Activated naive CD4-positive, alpha-beta T cell treated with anti-CD3 and anti-CD28 coated beads for 36 hours (primary cell): ENCODE measurements at places on chromosomes 3 and 15.

DNA sequence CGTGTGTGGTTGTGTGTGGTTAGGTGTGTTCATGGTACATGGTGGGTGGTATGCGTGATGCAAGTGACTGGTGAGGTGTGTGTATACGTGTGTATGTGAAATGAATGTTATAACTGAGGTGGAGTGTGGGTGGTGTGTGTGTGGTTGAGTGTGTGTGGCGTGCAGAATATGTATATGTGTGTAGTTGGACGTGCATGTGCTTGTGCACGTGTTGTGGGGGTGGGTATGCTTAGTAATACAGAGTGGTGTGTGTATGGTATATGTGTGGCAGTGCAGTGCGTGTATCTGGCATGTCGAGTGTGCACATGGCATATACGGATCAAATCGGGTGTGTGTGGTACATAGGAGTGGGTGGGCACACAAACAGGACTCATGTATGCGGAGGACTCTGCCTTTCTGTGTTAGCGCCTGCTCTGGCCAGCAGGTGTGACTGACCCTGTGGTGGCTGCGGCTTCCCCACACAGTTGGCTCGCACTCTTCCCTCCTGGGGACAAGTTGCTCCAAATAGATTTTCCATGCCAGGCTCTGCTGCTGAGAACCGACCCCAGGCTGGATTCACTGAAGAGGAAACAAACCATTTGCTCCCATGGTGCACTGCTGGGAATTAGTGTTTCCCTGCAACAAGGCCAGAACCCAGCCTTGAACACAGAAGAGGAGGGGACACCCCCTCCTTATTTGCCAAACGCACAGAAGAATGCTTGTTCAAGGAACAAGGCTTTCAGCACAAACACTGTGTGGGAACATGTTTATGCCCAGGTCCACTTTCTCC is 1.2 kb upstream of the C3orf70 start:
- H3K36me3 ChIP-seq, result no peaks in the 10 kb centered on the region
- DNase-seq, result no peak
- H3K4me3 ChIP-seq, result no peak overlapping the region
- H3K27me3 ChIP-seq, result peaks cover 33% of the 10 kb centered on the region
- peaks cover 4% of the 10 kb centered on the region for H3K4me1 ChIP-seq

DNA sequence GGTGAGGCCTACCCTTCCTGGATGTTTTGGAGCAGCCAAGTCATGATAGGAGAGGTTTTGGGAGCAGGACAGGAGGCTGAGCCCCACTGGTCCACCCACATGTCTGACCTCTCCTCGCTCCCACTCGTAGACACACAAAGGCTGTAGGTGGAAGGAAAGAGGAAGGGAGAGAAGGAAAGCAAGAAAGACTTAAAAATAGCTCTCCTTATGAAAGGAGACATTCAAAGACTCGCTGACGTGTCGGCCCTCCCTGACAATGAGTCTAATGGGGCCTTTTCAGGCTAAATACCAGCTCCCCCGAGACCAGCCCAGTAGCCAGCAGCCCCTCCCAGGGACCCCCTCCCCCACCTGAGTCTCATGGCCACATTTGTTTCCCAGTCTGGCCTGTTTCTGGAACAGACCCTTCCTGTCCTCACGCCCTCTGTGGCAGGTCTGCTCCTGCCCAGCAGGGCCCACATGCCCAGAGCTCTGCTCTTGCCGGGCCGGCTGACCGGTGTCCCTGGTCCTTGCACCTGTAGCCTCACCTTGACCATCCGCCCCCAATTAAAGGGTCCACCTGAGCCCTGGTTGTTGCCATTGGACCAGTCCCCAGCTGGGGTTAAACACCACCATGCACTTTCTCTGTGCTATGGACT is 49.3 kb downstream of the FGD5 start:
- no peaks in the 10 kb centered on the region for H3K36me3 ChIP-seq
- DNase-seq, result no peak
- H3K4me1 ChIP-seq, result no peaks in the 10 kb centered on the region
- H3K27me3 ChIP-seq, result no peaks in the 10 kb centered on the region
- no peak overlapping the region for H3K4me3 ChIP-seq

DNA sequence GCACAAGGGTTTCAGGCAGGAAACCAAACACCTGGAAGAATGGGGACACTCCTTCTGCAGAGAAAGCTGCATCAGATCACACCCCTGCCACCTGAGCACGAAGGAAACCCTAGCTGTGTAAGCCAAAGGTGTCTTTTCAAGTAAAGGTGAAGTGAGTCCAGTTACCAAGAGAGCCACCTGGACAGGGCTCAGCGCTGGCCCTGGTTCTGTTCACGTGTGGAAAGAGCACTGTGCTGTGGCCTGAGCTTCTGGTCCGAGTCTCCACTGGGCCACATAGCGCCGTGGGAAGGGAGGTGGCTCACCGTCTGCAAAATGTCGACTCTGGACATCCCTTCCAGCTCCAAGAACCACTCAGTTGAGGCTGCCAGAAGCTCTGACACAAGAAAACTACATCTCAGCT is 151.1 kb downstream of the ADAMTS17 start:
- H3K27ac ChIP-seq, result no peak overlapping the region
- H3K4me1 ChIP-seq, result no peaks in the 10 kb centered on the region
- no peak overlapping the region for H3K4me3 ChIP-seq
- H3K27me3 ChIP-seq, result no peaks in the 10 kb centered on the region
- H3K36me3 ChIP-seq, result peaks cover 1% of the 10 kb centered on the region

DNA sequence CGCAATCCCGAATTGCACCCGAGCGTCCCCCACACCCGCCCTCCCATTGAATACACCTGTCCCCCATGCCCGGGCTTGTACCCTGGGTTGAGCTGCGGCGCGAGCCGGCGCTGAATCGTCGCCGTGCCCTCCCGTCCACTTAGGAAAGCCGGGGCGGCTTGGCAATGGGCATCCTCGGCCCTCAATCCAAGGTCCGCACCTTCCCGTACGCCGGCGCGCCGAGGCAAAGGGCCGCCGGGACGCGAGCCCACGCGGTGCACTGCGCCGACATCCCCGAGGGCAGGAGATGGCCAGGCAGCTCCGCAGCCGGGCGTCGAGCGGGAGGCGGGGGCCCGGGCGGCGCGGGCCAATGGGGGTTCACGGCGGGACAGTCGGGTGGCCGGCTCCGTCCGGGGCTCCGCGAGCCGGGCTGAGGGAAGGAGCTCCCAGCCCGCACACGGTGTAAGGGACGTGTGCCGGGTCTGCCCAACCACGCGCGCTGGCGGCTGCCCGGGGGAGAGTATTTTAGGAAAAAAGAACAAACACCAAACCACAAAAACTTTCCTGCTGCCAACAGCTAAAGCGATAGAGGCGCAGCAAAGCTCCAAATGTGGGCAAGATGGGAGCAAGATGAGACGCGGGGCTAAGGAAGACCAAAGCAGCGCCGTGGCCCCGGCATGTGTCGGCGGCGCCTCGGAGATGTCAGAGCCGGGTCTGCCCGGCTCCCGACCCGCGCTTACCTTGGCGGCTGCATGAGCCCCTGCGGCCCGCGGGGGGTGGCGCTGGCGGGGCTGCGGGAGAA is 621 bp downstream of the RGMA start:
- H3K4me3 ChIP-seq, result peak overlapping the region; percentile 70
- peaks cover 53% of the 10 kb centered on the region for H3K27me3 ChIP-seq
- peak; percentile 8 for DNase-seq

DNA sequence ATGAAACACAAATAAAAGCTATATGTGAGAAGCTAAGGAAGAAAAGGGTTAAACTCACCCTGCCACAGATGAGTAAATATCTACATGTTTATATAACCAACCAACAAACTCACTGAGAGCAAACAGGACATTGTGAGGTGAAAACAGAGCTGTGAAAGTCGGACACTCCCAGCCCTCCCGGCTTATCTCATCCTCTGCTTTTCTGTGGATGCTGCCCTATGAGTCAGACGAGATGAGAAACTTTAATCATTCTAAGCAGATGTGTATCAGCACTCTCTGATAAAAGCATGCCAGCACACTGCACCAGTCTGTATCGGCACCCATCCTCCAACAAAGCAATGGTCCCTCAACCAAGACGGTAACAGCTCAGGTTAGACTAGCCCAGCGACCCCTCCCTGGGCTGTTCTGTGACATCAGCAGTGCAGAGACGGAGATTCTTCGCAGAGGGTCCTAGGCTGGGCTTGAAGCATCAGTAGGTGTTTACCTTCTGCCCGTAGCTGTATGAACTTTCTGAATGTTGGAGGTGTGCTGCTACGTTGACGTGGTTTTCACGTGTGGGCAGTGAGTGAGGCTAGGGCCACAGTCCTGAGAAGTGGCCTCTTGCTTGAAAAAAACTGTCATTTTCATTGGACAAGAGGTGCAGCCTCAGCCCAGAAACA is 119.8 kb upstream of the ALDH1A3 start:
- no peak overlapping the region for H3K4me3 ChIP-seq
- DNase-seq, result no peak
- no peaks in the 10 kb centered on the region for H3K36me3 ChIP-seq
- H3K27me3 ChIP-seq, result peaks cover 23% of the 10 kb centered on the region

DNA sequence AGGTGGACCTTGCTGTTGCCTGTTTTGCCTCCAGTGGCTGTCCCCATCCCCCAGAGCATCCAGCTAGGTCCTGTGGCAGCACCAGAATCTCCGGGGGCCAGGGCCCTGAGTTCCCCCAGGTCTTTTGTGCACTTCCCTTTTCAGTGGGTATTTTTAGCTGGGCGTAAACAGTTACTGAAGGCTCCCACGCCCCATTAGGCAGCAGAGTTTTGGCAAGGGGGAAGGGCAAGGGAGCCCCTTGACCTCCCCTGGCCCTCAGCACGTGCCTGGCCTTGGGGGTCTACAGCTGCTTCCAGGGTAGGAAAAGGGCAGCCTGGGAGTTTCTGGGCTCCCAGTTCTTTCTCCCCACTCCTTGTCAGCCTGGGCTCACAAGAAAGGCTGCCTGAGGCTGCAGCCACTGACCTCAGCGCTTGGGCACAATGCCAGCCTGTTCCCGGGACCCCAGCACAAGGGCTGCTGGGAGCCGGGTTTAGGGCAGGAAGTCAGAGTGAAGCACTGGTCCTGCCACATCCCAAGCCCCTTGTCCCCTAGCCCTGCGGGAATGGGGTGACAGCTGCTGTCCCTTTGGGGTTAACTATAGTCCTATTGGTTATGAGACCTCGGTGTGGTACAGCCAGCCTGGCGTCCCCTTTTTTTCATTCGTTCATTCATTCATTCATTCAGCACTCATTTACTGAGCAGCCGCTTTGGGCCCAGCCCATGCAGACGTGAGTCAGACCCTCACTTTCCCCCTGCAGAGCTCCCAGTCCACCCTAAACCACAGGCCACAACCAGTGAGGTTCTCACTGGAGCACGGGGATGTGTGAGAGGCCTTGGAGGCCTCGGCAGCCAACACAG is 8.4 kb downstream of the CSK start:
- H3K36me3 ChIP-seq, result peaks cover 51% of the 10 kb centered on the region
- H3K27me3 ChIP-seq, result no peaks in the 10 kb centered on the region
- H3K27ac ChIP-seq, result peak overlapping the region; percentile 99
- H3K4me1 ChIP-seq, result peaks cover 79% of the 10 kb centered on the region

- H3K4me3 ChIP-seq, result no peak overlapping the region
- H3K27ac ChIP-seq, result no peak overlapping the region
Observed at GRCh38 chr3:14370720-14371572, 31.5 kb upstream of the SLC6A6 start.

DNA sequence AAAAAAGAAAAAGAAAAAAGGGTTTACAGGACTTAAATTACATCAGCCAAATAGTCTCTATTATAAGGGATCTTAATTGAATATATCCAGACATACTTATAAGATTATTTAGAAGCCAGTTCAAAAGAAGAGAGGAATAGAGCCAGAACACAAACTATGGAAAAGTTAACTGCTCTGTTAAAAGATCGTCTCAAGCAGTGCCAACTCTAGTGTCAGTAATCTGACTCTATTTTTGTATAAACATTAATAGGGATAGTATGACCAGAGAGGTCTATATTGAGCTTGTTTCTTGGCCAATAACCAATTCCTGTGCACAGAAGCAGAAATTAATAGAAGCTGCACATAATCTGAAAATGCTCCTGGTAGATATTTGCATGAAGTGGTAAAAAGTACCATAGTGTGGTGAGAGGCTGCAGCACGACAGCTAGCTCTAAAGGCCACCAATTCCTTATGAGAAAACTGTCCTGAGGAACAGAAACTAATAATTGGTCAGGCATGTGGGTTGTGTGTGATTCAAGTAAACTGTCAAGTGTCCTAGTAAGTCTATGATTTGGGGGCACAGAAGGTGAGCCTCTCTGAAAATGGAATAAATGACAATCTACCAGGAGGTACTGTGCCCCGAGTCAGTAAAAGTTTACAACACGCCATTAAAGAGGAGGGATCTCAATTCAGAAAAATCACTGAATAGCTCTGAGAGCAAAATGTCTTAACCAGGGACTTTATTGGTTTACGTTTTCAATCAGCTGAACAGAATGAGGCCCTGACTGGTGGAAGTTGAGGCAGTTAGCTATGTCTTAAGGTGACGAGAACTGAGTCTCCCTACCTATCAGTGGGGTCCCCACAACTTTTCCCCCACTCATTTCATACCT is 51.5 kb upstream of the NANOGP8 start:
- H3K4me1 ChIP-seq, result no peaks in the 10 kb centered on the region
- no peak overlapping the region for H3K4me3 ChIP-seq
- H3K27me3 ChIP-seq, result no peaks in the 10 kb centered on the region
- no peaks in the 10 kb centered on the region for H3K36me3 ChIP-seq

DNA sequence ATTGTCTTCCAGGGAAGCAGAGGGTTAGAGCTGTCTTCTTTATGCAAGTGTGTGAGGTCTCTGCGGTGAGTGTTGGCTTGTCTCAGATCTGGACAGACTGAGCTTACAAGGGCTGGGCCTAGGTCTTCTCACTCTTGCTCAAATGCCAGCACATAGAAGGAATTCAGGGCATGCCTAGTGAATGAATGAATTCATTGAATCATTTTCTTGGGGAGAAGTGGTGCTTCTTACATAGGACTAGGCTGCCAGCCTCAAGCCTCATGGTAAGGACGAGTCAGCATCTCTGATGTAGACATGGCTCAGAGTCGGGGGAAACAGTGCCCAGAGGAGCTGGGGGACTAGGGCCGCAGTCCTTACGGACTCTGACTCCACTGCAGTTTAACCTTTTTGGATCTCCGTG is 17.2 kb downstream of the MKRN2 start:
- H3K27ac ChIP-seq, result no peak overlapping the region
- no peaks in the 10 kb centered on the region for H3K4me1 ChIP-seq
- no peak for DNase-seq
- no peaks in the 10 kb centered on the region for H3K27me3 ChIP-seq
- peaks cover 70% of the 10 kb centered on the region for H3K36me3 ChIP-seq

- H3K27ac ChIP-seq, result no peak overlapping the region
- H3K4me1 ChIP-seq, result peaks cover 40% of the 10 kb centered on the region
- no peak for DNase-seq
- H3K4me3 ChIP-seq, result no peak overlapping the region
- H3K36me3 ChIP-seq, result peaks cover 17% of the 10 kb centered on the region
Observed at GRCh38 chr15:29055876-29056275, 170.1 kb downstream of the APBA2 start.

DNA sequence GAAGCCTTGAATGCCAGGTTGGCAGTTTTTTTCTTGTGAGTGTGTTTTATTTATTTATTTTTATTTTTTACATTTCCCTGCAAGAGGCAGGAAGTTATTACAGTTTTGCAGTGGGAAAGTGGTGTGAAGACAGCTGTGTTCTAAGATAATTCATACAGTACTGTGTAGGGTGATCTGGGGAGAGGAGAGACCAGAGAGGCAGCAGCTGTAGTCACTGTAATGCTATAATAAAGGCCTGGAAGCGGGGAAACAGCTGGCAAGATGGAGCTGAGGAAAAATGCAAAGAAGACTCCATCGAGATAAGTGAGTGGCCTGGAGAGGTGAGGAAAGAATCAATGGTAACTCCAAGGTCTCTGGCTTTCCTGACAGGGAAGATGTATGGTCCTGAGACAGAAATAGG is 23.1 kb downstream of the CNTN3 start:
- no peaks in the 10 kb centered on the region for H3K36me3 ChIP-seq
- H3K4me3 ChIP-seq, result no peak overlapping the region
- no peak overlapping the region for H3K27ac ChIP-seq
- no peak for DNase-seq
- H3K27me3 ChIP-seq, result no peaks in the 10 kb centered on the region
- no peaks in the 10 kb centered on the region for H3K4me1 ChIP-seq
